ENCODE measurements at places on chromosomes 1 and 21.

DNA sequence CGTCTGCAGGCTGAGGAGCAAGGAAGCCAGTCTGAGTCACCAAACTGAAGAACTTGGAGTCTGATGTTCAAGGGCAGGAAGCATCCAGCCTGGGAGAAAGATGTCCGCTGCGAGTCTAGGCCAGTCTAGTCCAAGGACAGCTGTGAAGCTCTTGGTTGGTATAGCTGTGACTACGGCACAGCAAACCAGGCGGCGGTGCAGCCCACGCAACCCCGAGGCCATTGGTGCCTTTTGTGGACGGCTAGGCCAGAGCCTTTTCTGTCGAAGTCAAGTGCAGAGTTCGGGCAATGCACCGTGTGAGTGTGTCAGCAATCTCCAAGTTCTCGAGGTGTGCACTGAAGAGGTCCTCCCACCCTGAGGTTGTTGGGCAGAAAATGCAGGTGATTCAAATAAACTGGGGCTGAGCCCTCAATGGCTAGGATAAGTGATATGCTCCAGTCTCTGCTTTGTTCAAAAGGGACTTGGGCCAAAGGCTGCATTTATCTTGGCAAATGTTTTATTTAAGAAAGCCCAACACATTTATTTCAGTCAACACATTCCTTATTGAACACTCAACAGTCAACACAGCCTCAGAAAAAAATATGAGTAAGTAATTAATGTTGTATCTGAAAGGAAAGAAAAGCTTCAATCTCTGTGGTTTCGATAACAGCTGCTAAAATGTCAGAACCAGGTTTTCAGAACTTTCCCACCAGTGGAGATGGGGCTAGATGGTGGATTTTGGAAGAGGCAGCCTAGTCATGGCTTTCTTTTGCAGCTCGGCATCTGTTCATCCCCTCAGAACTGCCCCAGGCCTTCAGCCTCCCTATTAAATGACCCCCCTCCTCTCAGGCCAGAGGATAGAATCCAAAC lies 78.1 kb upstream of the COX20 start:
- peaks cover 10% of the 10 kb centered on the region for H3K4me1 ChIP-seq
- H3K36me3 ChIP-seq = no peaks in the 10 kb centered on the region
- H3K4me3 ChIP-seq = no peak overlapping the region
- H3K27ac ChIP-seq = no peak overlapping the region
- H3K27me3 ChIP-seq = no peaks in the 10 kb centered on the region
- DNase-seq = no peak

DNA sequence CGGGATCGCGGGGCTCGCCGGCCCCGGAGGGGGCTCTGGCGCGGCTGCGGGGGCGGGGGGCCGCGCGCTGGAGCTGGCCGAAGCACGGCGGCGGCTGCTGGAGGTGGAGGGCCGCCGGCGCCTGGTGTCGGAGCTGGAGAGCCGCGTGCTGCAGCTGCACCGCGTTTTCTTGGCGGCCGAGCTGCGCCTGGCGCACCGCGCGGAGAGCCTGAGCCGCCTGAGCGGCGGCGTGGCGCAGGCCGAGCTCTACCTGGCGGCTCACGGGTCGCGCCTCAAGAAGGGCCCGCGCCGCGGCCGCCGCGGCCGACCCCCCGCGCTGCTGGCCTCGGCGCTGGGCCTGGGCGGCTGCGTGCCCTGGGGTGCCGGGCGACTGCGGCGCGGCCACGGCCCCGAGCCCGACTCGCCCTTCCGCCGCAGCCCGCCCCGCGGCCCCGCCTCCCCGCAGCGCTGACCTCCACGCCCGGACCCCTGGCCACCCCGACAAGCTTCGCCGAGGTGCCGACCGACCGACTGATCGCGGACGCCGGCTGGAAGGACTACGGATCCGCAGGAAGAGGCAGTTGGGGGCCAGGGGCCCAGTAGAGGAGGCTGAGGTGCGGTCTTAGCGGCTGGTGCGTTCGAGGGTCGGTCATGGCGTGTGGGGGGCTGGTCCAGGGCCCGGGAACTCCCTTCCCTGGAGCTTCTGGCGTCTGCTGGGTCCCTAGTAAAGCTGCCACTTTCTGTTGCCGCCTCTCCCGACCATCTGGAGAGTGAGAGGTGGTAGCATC lies 711 bp downstream of the TRNP1 start:
- H3K36me3 ChIP-seq = no peaks in the 10 kb centered on the region
- DNase-seq = no peak
- H3K27ac ChIP-seq = no peak overlapping the region
- H3K4me3 ChIP-seq = peak overlapping the region; percentile 90
- H3K27me3 ChIP-seq = peaks cover 41% of the 10 kb centered on the region
- H3K4me1 ChIP-seq = peaks cover 51% of the 10 kb centered on the region

- peaks cover 8% of the 10 kb centered on the region for H3K27me3 ChIP-seq
- H3K4me3 ChIP-seq = no peak overlapping the region
- DNase-seq = no peak
Observed at GRCh38 chr1:242826701-242827336, 302.3 kb upstream of the PLD5 start.

- DNase-seq = no peak
- H3K27me3 ChIP-seq = peaks cover 28% of the 10 kb centered on the region
Observed at GRCh38 chr1:41282679-41283317, 40.7 kb upstream of the SCMH1 start.

All from type B pancreatic cell (in vitro differentiated cells).